ENCODE measurements at places on chromosomes 11 and 22.

DNA sequence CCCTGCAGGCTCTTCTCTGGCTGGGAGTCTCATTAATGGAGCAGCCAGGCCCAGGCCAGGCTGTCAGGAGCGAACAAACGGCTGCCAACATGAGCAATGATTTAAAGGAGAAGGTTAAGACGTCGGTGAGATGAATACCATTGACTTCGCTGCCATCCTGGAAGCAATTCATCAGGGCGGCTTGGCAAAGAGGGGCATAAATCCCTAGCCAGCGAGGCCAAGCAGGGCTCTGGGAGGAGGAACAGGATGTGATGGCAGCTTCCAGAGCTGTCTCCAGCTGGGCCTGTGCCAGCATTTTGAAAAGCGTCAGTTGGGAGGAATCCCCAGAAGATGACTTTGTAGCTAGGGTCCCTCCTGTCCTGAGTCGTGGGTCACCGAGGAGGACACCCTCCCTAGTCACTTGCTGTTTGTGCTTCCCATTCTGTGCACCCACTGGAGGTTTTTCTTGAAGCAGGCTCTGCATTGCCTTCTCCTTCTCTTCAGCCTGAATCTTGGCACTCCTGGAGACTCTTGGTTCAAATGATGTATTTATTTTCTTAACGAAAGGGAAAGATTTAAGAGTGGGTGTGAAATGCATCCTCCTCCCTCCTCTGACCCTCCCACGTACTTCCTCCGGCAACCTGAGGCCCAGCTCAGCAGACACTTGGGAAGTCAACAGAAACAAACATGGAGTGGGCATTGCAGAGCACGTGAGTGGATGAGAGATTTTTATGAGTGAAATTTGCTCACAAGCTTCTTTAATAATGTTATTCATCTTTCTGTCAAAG is 476.3 kb upstream of the CADM1 start:
- DNase-seq: no peak

GRCh38 chr11:124875401-124875800 is 10.2 kb downstream of the ROBO3 start:
- no peak for DNase-seq

DNA sequence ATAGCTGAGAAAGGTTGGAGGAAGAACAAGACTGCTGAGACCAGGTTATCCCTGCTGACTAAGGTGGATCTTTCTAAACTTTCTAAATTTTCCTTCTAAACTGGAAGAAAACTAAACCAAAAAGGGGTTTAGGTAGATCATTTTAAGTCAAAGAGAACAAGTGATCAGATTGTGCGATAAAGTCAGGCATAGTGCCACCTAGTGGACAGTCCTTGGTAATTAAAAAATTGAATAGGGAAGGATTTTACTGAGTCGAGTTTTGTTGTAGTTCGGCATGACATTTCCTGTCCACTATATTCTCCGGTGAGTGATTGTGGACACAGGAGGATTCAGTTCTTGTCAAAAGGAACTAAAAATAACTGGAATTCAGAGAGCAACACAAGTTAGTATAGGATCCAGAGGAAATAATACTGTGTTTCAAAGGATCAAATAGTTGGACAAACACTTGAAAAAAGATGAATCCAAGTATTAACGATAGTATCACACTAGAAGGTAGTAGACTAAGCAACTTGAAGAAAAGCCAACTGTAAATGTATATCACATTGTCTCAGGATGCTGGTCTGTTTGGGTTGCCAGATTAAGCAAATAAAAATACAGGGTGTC is 1236.4 kb downstream of the FAM181B start:
- DNase-seq: no peak

DNA sequence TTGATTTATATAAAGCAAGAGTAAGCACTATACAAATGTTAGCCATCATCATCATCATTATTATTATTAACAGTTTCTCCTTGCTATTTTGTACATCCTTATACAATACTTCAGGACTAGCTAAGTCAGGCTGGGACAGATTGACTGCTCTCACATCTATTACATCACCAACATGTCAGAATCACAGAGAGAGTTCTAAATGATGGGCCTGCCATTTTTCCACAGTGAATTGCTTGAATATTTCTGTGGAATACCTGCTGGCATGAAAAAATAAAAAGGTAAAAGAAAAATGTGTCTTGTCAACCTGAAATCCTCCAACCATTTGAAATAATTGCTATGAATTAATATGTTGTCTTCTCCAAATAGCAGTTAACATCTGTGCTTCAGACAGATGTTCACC is 1311.3 kb downstream of the FAM181B start:
- no peak for DNase-seq

DNA sequence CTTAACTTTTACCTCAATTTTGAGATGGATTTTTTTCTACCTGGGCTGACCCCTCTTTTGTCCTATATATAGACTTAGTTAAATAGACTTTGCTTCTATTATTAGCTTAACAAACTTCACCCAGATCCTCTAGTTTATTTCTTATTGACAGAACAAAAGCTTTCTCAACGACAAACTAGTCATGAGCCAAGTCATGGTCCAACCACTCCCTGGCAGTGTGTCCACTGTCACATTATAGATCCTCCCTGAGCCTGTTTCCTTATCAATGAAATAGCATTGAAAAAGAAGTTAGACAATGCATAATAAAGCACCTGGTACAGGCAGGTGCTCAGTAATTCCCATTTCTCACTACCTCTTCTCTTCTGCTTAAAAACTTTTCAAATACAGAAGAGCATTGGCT is 155.1 kb downstream of the SPON1 start:
- no peak for DNase-seq

DNA sequence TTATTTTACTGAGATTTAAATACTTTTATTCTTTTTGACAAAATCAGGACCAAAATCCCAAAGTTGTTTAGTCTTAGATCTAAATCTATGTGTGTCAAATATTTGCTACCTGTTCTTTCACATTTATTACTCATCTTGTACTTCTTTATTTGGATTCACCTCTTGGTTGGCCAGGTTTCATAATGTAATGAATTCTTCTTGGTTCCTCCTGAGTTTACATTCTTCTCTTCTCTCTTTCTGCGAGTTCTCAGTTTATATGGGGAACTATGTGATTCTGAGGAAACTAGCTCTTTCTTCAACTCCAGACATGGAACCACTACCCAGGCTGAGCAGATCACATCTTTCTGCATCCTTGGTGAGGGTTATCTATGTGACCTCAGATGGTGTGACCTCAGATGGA is 50.2 kb downstream of the EHF start:
- no peak for DNase-seq

DNA sequence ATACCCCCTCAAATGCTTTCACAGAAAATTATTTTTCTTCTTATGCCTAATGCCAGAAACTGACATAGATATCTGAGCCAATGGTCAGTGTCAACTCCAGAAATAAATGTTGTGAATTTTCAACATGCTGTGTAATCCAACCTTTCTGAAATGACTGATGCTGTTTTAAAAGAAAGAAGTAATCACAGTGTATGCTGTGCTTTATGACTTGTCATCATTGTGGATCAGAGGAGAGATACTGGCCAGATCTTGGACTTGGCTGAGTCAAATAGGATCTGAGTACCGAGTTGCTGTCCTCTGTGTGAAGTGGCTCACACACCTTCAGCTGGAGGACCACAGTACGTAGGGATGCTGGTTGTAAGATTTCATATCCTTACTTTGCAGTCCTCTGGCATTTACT is 89.9 kb upstream of the ARHGAP20 start:
- no peak for DNase-seq

GRCh38 chr11:77101043-77101537 is 1.6 kb upstream of the OMP start:
- no peak for DNase-seq

- DNase-seq: no peak
Observed at GRCh38 chr11:60918939-60919265, 4.9 kb downstream of the TMEM109 start.

DNA sequence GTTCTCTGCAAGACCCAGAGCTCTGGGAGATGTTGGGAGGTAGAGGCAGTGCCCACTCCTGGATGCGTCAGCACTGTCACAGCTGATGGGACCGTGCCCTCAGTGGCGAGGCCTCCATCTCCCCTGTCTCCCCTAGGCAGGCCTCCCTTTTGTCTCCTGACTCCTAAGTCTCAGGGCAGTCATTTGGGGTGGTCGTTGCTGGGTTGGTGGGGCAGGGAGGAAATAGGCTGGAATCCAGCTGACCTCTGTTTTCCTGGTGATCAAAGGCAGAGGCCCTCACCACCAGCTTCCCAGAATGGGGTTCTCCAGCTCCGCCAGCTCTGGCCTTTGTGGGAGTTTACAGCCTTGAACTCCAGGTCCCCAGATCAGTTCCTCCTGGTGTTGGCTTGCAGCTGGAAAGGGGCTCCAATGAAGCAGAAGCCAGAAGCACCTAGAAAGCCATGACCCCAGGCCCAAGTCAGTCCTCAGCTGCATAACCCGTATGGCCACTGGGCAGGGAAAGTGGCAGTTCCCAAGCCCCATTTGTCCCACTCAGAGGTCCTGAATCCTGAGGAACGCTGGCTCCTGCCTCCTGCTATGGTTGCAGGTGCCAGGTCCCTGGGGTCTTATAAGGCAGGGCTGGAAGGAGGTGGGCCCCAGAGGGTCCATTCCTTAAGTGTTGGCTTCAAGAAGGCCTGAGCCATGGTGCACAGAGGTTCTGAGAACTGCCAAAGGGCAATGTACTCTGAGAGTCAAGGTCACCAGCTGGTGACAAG is 7.3 kb upstream of the FXYD2 start:
- no peak for DNase-seq

DNA sequence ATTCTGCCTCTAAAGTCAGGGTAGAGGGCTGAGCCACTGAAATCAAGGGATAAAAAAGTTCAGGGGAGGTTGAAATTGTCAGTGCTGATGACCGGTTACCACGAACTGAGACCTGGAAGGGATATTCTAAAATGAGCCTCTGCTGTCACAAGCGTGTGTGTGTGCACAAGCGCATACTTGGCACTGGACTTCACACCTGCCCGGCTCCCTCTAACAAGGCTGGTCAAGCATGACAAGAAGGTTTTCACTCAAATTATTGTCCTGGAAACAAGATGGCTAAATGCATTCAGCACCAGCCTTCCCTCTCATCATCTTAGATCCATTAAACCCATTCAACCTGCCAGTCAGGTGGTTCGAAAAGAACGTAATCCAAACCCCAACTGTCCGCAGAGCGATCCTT is 54.8 kb upstream of the CECR2 start:
- no peak for DNase-seq

DNA sequence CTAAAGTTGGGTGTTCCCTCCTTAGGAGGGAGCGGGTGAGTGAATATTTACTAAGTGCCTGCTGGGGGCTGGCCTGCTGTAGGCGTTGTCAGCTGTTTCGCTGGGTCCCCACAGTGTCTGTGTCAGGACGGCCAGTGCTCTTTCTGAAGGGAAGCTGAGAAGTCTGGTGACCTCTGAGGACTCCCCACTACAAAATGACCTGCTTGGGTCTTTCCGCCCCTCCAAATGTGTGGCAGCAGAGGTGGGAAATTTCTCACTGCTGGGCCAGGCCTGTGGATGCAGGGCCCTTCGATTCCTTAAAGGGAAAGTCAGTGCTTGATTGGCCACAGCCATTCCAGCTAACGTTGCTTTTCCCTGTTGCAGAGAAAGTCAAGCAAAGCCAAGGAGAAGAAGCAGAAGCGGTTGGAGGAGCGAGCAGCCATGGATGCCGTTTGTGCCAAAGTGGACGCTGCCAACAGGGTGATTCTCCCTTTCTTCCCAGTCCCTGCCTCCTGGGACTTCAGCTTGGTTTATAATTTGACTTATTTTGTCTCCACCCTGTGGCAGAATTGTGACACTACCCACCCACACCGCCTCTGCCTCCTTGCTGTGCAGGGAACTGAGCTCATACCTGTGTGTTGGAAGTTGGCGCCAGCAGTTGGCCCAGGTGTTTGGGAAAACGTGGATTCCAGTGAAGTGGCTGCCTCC is 6.8 kb downstream of the NAA40 start:
- DNase-seq: peak; percentile 9
